ENCODE measurements at places on chromosomes 12 and 14.

GRCh38 chr14:88808359-88808758, 15.6 kb upstream of the EML5 start:
- H3K27ac ChIP-seq, result no peak overlapping the region
- peaks cover 3% of the 10 kb centered on the region for H3K27me3 ChIP-seq
- no peaks in the 10 kb centered on the region for H3K36me3 ChIP-seq
- DNase-seq, result no peak
- H3K4me3 ChIP-seq, result no peak overlapping the region
- H3K4me1 ChIP-seq, result no peaks in the 10 kb centered on the region

GRCh38 chr12:26700430-26700829, 132.6 kb downstream of the ITPR2 start:
- H3K36me3 ChIP-seq, result peaks cover 13% of the 10 kb centered on the region
- H3K4me3 ChIP-seq, result no peak overlapping the region
- peaks cover 9% of the 10 kb centered on the region for H3K4me1 ChIP-seq
- no peak for DNase-seq
- H3K27me3 ChIP-seq, result no peaks in the 10 kb centered on the region
- H3K27ac ChIP-seq, result no peak overlapping the region

GRCh38 chr12:49582201-49582600, 14.3 kb upstream of the MCRS1 start:
- no peak overlapping the region for H3K27ac ChIP-seq
- H3K4me3 ChIP-seq, result no peak overlapping the region
- no peak for DNase-seq
- no peaks in the 10 kb centered on the region for H3K36me3 ChIP-seq
- peaks cover 14% of the 10 kb centered on the region for H3K4me1 ChIP-seq

- H3K4me1 ChIP-seq, result no peaks in the 10 kb centered on the region
- H3K36me3 ChIP-seq, result no peaks in the 10 kb centered on the region
- H3K27ac ChIP-seq, result no peak overlapping the region
- H3K27me3 ChIP-seq, result no peaks in the 10 kb centered on the region
- H3K4me3 ChIP-seq, result no peak overlapping the region
- DNase-seq, result no peak
These were observed 7.8 kb downstream of the HIGD1C start for GRCh38 chr12:50960130-50960529.

- H3K36me3 ChIP-seq, result no peaks in the 10 kb centered on the region
- H3K4me3 ChIP-seq, result no peak overlapping the region
- H3K27ac ChIP-seq, result no peak overlapping the region
- H3K27me3 ChIP-seq, result no peaks in the 10 kb centered on the region
- H3K4me1 ChIP-seq, result peaks cover 37% of the 10 kb centered on the region
These were observed 134.3 kb downstream of the KICS2 start for GRCh38 chr12:64087761-64088160.

DNA sequence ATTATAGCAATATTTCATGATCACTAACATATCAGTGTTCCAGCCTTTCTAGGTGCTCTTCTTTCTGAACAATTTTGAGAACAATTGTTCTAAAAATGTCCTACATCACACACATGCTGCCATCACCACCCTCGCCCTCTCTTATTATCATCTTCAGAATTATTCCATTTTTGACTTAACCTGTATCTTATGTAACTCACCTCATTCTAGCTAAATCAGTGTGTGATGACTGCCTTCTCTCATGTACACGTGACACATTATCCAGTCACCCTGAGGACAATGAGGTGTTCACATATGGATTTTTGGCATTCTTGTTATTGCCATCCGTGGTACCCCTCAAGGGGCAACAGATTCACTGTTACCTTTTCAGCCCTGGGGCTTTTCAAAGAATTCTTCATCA, 87.3 kb downstream of the RFX4 start:
- no peak overlapping the region for H3K4me3 ChIP-seq
- no peak overlapping the region for H3K27ac ChIP-seq
- H3K27me3 ChIP-seq, result peaks cover 51% of the 10 kb centered on the region

Data from upper lobe of right lung (tissue), 1 donor.